ENCODE measurements at places on chromosomes 12 and 14.

GRCh38 chr14:94600148-94600545, 12.0 kb upstream of the SERPINA3 start:
- DNase-seq, result no peak

- no peak for DNase-seq
Observed at GRCh38 chr14:24055971-24056799, 4.4 kb downstream of the CARMIL3 start.

DNA sequence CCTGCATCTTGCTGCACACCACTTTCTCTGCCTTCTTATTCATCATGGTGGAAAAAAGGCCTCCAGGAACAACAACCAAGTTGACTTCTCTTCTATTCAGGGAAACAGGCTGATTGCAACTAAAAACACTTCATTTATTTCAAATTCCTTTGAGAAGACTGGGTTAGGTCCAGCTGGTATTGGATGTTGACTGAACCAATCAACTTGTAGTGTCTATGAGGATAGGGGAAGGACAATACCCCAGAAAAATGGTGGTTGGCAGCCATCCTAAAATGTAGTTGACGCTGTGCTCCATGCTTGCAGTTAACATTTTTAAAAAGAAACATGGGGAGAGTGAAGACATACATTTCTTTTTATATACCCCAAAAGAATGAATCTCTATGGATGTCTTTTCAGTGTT, 34.4 kb upstream of the CRADD start:
- no peak for DNase-seq

GRCh38 chr14:77800814-77801213, 905 bp downstream of the ADCK1 start:
- no peak for DNase-seq

DNA sequence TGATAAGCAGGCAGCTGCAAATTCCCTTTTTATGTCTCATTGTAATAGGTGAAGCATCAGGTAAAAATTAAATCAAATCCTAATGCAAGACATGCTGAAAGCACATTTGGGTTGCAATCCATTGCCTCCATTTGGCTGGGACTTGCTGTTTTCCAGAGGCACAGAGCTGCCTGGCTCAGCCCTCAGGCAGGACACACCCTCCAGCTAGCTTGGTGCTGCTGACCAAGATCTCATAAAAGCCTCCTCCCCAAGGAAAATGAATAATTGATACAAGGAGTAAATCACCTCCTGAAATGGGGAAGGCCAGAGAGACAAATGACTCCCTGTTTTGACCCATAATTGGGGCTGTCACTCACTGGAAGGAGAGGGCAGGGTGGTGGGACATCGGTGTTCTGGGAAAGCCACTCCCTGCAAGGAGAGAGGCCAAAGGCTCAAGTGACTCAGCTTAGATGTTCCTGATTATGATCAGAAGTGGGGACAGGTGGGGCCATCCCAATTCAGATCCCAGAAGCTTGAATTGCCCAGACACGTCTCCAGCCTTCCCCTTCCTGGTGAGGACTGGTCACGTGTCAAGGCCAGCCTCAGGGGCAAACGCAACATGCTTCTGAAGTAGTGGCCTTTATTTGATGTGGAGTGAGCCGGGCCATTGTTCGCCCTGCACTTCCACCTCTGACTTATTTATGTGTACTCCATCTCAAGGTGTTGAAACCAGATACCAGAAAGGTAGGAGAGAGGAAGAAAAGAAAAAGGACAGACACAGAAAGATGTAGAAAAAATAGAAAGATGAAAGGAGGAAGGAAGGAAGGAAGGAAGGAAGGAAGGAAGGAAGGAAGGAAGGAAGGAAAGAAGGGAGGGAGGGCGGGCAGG, 773.7 kb downstream of the BCL11B start:
- no peak for DNase-seq

DNA sequence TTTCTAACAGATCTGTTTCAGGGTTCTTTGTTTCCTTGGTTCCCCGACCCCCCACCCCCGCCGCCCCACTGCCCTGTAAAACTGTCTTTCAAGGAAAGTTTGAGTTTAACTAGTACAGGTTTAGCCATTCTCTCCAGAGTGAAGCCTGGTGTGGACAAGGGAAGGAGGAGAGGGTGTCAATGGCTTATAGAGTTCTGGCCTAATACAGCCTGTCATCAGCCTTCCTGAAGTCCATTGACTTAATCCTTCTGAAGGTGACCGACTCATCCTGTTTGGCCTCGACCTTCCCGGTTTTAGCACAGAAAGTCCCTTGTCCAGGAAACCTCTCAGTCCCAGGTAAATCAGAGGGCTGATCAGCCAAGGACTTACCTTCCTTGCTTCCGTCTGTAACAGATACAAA, 11.0 kb upstream of the P2RX4 start:
- DNase-seq, result no peak

DNA sequence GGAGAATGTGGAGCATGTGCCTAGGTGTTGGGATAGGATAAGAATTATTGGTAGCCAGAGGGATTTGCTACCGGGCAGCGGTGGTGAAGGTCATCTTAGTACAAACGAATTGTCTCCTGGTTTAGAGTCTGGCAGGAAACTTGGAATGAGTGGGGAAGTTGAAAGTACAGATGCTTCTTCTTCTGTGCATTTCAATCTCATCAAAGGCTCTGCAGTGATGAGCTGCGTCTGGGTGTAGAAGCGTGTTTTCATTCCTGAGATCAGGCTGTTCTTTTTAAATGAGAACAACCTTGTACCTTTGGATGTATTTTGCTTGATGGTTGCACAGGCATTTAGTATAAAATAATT, 2.1 kb downstream of the WNK1 start:
- DNase-seq, result no peak

DNA sequence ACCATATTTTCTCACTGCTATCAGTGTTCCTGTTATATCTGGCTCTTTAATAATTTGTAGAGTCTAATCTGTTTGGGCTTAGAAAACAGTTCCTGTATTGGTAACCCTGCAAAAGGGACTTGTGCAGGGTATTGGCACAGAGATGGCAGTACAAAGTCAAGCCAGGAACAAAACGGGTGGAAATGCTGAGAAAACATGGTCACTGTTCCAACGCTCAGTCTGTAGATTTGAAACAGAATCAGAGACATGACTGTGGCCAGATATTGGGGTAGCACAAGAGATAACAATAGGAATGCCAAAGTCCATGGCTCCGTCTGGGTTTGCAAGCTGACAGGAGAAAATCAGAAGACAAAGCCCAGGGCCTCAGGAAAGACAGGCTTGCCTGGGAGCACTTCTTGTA, 290.7 kb upstream of the PDE3A start:
- DNase-seq, result no peak

- no peak for DNase-seq
Observed at GRCh38 chr14:93160353-93160801, 24.3 kb downstream of the MOAP1 start.

- DNase-seq, result no peak
Observed at GRCh38 chr14:95117937-95118721, 39.2 kb downstream of the DICER1 start.

GRCh38 chr14:76863724-76864407, 37.7 kb downstream of the LRRC74A start:
- DNase-seq, result no peak

GRCh38 chr12:110849221-110849620, 2.4 kb downstream of the CCDC63 start:
- DNase-seq, result no peak

GRCh38 chr14:73633116-73634010, 11.4 kb upstream of the DNAL1 start:
- no peak for DNase-seq

- DNase-seq, result no peak
Observed at GRCh38 chr14:54864526-54864925, 38.1 kb downstream of the GCH1 start.

DNA sequence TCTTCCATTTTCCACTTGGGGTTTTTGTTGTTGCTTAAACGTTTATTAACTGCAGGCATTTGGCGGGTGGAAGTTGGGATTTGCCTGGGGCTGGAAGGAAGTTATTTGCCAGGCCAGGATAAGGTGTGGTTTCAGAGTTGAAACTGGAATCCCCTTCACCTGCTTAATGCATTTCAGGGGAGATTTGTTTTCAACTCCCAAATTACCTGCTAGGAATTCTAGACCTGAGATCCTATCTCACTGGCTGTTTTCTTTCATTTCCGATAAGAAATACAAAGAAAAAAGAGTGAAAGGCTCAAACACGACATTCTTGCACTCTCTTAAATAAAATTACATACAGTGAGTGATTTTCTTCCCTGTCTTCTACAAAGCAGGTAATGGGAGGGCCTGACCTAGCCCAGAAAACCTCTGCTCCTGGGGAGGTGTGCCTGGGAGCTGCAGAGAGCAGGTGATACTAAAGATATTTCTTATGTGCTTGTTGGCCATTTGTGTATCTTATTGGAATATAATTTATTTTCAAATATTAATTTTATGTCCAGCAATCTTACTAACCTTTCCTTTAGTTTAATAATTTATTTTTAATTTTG, 278.2 kb downstream of the ZFP36L1 start:
- no peak for DNase-seq

GRCh38 chr12:95336387-95337067, 118.9 kb downstream of the VEZT start:
- peak; percentile 78 for DNase-seq

DNA sequence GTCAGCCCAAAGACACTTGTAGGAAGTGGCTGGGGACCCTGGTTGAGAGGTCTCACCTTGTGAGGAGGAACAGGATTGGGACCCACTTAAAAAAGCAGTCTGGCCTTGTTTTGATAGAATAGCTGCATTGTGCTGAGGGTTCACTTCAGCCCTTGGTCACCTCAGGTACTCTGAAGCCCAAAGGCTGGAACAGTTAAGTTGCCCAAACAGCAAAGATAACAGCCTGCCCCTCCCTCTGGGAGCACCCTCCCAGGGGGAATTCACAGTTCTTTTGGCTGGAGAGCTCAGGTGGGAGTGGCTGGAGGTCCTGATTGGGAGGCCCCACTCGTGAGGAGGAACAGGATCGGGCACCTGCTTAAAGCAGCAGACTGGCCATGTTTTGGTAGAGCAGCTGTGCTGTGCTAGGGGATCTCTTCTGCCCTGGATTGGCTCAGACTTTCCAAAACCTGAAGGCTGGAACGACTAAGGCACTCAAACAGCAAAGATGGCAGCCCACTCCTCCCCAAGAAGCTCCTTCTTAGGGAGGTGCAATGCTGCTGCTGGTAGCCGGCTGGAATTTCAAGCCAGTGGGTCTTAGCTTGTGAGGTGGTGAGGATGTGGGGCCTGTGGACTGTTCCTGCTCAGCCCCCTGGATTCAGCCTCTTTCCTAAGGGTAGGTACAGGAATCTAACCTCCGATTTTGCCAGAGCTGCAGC, 143.8 kb upstream of the SLC38A2 start:
- no peak for DNase-seq

GRCh38 chr12:117466677-117467362, 105.4 kb upstream of the NOS1 start:
- no peak for DNase-seq

DNA sequence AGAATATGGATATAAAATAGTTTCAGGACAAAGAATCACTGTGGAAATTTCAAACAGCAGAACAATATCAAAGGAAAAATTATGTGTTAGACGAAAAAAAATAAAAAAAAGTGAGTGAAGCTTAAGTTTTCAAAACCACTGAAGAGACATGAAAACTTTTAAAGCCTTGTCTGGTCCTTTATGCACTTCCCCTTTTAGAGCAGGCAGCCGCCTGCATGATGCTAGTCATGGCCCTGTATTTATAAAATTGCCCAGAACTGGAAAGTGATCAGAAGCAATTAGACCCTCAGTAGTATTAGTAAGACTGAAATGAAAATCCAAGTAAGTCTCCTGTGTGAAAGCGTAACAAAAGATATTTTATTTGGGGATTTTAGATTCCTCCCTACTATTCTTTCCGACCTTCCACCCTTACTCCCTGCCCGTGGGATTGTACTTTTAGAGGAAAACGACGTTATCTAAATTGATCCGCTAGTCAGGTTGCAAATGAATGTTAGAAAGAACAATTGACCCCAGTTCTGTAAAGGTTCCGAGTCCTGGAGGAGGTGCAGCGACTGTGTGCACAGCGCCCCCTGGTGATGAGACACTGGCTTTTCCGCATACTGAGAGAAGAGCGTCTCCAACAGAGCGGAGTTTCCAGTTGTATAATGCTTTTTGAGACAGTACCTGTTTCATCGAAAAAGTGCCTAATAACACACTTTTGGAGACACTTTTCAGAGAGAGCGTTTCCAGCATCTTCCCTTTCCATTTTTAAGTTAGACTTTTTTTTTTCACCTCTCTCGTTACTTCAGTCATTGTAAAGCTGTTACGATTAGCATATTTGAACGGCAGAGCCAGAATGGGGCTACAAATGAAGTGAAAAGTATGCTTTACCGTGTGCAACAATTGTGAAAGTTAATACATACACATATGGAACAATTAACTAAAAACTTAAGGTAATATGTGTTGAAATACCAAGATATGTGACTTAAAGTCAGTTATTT, 12.4 kb downstream of the MGST1 start:
- DNase-seq, result no peak

GRCh38 chr12:27996761-27997160, 24.2 kb upstream of the PTHLH start:
- DNase-seq, result no peak

GRCh38 chr12:108779998-108780688, 48.8 kb upstream of the CORO1C start:
- DNase-seq, result no peak

DNA sequence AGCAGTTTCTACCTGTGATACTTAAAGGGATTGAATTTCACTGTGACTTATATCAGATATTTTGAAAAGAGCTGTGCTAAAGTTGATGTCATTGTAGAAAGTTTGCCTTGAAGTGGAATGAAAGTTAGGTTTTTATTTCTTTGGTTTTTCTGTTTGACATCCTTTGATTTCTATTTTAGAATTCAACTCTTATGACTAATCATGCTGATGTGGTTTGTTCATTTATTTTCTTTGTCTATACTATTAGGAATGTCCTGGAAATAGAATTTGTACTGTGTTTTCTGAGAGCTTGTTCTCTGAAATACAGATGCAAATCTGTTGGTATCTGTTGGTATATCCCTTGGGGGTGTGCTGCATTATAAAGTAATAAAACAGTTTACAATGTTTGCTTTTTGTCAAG, 3.3 kb downstream of the CNOT2 start:
- no peak for DNase-seq

DNA sequence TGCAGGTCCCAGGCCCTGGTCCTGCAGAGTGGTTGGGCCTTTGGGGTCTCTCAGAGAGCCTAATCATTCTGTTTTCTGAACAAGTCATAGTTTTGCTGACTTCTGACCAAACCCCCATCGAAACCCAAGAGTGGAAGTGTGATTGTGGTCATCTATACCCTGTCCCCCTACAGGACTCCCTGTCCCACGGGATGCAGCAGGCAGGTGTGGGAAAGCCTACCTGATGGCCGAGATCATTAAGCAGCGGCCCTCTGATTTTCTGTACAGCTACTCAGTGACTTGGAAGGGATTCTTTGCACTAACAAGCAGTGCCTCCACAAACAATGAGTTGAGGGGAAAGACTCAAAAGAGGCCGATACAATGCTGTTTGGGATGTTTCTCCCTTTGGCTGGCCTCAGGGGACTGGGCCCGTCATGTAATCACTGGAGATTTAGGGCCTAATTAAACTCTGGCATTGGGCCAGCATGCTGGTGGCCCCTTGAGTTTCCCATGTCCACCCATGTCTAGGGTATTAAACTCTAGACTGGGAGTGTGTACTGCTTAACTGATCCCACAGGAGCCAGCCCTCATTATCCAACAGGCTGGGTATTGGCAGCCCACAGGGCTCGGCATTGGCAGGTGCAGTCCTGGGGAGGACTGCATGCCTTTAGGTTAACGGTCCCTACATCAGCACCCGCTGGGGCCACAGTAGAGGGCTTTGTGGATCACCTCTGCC, 192.8 kb downstream of the ZFP36L1 start:
- DNase-seq, result no peak

GRCh38 chr12:111327474-111327873, 41.4 kb downstream of the PHETA1 start:
- no peak for DNase-seq

Measured in urinary bladder (tissue), 4 donors.